NCI-H2081 (cell line): ENCODE measurements at places on chromosomes 3 and 15.

GRCh38 chr3:122602011-122602710 lies 24.7 kb downstream of the PARP15 start:
- no peak for DNase-seq

DNA sequence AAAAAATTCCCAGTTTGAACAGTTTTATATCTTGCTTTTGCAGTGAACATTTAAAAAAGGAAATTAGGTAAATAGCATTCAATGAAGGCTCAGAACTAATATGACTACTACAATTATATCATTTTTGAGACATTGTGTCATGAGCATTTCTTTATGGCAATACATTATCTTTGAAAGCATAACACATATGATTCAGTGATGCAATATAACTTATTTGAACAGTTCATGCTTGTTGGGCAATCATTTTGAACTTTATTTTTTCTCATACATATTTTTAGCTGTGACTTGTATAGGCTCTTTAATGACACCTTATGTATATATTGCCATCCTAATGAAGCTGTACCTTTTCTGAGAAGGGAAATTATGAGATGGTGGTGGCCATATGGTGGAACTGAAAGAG lies 828.6 kb upstream of the NR2F2 start:
- DNase-seq = no peak

- peak; percentile 81 for DNase-seq
Measured at GRCh38 chr3:182959474-182960350, 20.6 kb downstream of the DCUN1D1 start.

- DNase-seq = no peak
Measured at GRCh38 chr3:160010578-160010977, 21.9 kb downstream of the IL12A start.

GRCh38 chr3:194608981-194609380 lies 24.2 kb downstream of the TMEM44 start:
- no peak for DNase-seq

- no peak for DNase-seq
Measured at GRCh38 chr15:91909574-91909973, 56.1 kb downstream of the SLCO3A1 start.

DNA sequence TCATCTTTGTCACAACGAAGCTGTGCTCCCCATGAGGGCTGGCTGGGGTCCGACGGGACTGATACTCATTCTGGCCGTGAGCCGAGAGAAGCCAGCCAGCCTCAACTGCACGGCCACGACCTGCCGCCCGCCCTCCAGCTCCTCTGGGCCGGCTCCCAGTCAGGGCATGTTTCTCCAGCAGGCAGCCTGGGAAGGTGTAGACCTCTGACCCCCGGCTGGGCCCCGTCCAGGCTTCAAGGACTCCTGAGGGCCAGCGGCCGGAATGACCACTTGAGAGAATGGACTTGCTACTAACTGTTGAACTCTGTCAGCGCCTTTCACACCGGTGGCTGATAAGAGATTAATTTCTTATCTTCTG lies 18.1 kb upstream of the MUC4 start:
- DNase-seq = no peak

DNA sequence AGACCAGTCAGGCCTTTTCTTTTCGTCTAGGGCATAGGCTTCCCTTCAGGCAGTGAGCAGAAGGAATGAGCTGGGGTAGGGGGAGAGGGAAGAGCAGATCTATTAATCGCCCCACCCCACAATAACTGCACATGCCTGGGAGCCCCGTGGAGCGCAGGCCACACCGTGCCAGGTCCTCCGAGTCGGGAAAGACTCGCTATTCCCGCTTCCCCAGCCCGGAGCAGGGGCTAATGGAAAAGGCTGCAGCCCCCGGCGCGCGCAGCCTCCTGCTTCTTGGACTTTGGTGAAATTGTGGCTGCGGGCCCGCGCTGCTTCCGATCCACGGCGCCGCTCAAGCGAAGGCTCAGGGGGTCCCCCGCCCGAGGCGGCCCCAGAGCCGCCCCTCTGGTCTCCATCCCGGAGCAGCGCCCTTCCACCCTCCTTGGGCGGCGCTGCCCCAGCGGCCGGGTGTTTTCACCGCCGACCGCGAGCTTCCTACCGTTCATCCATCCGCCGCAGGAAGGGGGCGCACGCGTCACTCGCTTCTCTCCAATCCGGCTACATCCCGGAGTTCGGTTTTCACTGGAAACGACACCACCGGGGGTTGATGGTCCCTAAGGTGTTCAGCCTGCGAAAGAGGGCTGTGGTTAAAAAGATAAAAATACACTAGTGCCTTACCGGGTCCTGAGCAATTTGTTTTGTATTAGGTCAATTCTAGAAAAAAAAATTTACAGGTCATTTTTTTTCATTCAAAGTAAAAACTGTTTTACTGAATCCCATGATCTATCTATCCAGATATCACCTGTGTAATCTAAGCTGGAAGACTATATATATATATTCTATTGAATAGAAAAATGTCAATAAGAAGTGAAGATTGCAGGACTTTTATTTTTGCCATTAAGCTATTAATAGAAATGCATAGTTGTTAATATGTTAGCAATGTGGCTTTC lies 4.4 kb upstream of the SYNM start:
- peak; percentile 85 for DNase-seq

- DNase-seq = peak; percentile 81
Measured at GRCh38 chr15:89143503-89144162, 55.4 kb downstream of the ABHD2 start.

GRCh38 chr3:36762918-36763849 lies 1.2 kb downstream of the DCLK3 start:
- DNase-seq = no peak

DNA sequence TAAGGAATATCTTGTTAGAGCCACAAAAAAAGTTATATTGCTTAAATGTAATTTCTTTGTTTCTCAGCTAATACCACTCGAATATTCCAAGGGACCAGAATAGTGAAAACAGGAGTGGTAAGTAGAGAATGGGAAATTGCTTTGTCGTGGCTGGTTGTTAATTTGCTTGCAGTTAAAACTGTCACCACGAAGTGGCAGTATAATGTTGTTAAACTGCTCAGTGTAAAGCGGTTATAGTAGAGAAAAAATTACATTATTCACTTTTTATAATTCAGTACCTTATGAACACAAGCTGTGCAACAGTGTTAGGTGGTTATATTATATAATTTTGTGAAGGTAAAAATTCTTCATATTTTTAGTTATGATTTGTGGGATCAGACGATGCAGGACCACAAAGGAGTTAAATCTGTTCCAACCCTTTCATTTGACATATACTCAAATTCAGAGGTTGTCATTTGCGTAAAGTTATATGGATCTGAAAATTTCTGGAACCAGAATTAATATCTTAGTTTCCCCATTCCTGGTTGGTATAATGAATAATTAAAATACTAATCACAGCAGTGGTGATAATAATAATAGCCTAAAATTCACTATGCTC lies 171.8 kb downstream of the FEZF2 start:
- DNase-seq = peak; percentile 28

DNA sequence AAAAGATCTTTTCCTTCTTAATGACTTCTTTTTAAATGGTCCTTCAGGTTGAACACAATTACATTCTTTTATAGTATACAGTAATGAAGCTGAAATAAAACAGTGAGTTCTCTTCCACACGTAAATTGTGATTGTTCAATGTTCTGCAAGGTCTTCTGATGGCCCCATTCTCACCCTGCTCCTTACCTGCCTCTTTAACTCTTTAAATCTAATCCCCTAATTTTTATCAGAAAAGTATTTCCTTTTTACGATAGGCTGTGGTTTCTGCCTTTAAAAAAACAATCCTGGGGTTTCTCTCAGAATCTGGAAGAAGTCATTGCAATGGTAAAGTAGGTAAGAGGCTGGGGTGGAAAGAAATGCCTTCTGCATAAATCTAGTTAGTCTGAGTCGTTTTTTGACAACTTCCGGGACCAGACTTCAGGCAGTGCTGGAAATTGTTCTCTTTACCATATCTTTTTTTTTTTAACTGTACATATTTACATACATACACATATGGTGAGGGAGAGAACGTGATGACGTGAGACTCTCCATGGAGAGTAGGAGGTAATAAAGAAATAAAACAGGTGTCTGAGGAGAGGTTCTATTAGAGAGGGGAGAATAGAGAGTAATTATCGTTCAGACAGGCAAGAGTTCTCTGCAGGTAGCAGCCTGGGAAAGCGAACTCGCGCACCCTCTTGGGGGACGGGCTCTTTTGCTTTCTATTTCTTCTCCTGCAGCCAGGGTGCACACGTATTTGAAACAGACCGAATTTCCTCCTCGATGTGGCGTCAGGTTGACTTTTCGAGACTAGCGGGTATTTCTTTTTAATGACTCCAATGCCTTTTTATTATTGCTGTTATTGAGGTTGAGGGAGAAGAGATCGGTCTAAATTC lies at the start of gene SIDT1:
Gene SIDT1 (plus strand): TSS at position 730 of the 872 bp plus-strand sequence. CDS start 467 bp downstream, outside the sequence.
- DNase-seq = peak; percentile 54

- no peak for DNase-seq
Measured at GRCh38 chr3:55654123-55654760, 167.1 kb upstream of the WNT5A start.

DNA sequence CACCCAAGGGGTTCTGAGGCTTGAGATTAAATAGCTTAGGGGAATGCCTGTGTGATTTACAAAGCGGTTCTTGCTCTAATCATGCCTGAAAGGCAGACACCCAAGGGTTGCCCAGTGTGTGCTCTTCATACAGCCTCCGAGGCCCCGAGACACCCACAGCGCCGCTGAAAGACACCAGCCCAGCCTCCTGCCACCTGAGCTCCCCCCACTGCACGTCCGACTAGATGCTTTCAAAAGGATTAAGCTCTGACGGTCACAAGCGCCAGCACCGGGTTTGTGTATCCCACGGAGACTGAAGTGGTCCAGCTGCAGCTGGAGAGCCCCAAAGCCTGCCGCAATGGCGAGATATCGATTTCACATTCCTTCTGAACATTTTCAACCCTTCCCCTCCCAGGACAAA lies 50.3 kb downstream of the SPATA12 start:
- peak; percentile 8 for DNase-seq

GRCh38 chr15:101162701-101163483 lies 89.0 kb downstream of the CHSY1 start:
- DNase-seq = no peak

DNA sequence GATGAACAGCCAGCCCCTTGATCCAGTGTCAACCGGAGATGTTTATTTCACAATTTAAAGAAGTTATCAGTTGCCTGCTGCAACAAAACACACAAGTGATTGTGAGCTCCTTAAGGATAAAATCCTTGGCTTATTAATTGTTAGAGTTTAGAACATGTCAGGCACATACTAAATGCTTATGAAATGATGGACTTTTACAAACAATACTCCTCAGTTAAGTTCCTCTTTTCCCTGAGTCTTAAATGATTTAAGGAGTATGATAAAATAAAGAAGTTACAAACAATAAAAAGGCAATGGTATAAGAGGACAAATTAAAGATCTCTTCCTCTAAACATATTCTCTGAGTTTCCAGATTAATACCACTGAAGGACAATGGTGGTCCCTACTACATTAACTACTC lies 5.7 kb downstream of the GHSR start:
- DNase-seq = no peak

DNA sequence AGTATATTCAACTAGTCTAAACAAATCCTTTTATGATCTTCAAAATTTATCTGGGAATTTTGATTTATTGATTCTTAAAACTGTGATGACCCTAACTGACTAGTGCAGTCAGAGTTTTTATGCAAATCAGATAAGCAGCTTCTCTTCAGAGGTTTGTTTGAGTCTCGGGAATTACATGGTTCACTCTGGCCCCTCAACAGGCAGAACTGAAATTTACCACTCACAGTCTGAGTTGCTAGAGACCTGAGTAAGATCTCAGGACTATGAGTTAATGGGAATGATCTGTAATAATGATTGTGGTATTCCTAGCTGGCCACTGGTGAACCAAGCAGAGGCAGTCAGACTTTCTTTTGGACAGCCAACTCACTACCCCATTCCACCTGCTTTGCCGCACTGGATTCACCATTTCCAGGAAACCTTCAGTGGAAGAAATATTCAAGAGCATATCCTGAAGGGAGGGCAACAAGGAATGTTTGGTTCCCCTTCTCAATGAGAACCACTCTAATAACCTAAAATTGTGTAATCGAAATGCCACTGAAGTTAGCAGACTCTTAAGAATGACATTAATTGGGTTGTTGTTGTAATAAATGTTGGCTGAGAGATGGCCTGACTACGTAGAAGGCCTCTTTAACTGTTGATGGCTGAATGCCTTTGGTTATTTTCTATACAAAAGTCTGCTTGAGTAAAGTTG lies 11.5 kb upstream of the DNAJC13 start:
- DNase-seq = no peak

DNA sequence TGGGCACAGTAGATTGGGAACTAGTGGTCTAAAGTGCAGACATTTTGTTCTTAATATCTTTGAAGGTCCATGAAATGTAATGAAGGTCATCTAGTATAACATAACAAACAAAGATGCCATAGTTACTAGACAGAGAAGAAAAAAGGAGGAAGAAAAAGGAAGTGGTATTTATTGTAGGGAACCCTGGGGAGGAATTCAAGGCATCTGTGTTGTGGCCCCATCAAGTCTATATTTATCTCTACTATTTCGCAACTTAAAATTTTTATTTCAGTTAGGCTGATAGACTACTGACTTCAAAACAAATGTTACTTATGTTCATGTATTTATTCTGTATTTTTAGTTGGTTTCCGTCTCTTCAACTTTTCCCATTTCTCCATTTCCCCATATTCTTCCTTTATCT lies 48.9 kb upstream of the ZDHHC23 start:
- no peak for DNase-seq

DNA sequence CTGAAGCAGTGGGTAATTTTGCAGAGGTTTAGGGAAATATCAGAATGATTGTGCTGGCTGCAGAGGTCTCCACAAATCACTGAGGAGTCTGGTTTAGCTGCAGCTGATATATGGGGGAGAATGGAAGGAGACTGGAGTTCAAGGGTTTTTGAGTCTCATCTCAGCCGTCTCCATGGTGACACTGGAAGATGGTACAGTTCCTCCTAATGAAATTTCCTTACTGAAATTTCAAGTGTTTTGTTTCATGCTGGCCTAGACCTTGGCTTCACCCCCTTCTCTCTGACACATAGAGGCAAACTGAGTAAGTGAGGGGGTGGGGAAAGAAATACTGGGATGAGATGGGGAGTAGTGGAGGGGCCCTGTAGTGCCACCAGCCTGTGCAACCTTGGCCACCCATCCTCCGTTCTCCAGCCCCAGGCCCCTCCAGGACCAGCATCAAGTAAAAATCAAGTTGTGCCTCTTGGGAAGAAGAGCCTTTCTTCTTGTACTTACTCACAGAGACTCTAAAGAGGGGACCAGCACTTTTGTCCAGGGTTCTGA lies 17.8 kb upstream of the MORF4L1 start:
- DNase-seq = no peak

- no peak for DNase-seq
Measured at GRCh38 chr3:185713015-185713414, 111.8 kb downstream of the IGF2BP2 start.

GRCh38 chr3:10557781-10558373 lies 52.5 kb upstream of the ATP2B2 start:
- no peak for DNase-seq

DNA sequence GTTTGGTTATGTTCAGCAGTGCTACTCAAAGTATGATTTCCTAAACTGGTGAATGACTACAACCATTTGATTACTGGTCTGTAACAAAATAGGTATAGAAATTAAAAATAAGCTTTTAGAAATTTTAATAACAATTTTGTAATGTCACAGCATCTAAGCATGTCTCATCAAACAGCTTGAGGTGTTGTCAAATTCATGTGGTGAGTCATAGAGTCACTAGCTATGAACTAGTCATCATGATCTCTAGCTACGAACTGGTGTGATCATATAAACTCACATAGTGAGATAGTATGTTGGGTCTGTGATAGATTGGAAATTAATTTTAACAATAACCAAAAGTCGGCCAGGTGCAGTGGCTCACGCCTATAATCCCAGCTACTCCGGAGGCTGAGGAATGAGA lies 213.9 kb upstream of the RBMS3 start:
- DNase-seq = no peak
